ENCODE measurements at places on chromosomes 2 and 18.
A peak's percentile ranks its signal among the peaks of the same experiment; 100 is the strongest.

GRCh38 chr18:73824671-73825070 lies 323.0 kb downstream of the FBXO15 start:
- DNase-seq: no peak

DNA sequence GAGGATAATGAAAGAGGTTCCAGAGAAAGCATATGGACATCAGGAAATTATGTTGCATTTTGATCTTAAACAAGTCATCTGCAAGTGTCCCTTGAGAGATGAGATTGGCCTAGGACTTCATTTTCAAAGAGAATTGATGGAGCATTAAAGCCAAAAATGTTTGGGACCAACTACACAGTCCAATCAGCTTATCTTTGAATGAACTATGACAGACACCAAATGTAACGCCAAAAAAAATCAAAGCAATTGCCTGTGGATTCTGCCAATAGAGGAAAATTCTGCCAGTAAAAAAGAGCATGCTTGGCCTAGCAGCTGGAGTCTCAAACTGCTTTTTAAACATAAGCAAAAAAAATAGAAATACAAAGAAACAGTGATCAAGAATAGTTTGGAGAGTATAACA lies 594.5 kb upstream of the CHAC2 start:
- DNase-seq: no peak

GRCh38 chr2:234632527-234633391 lies 135.9 kb upstream of the ARL4C start:
- peak; percentile 11 for DNase-seq

GRCh38 chr2:2191110-2191707 lies 139.9 kb downstream of the MYT1L start:
- DNase-seq: no peak

GRCh38 chr18:64379662-64380061 lies 230.8 kb upstream of the LINC00305 start:
- no peak for DNase-seq

DNA sequence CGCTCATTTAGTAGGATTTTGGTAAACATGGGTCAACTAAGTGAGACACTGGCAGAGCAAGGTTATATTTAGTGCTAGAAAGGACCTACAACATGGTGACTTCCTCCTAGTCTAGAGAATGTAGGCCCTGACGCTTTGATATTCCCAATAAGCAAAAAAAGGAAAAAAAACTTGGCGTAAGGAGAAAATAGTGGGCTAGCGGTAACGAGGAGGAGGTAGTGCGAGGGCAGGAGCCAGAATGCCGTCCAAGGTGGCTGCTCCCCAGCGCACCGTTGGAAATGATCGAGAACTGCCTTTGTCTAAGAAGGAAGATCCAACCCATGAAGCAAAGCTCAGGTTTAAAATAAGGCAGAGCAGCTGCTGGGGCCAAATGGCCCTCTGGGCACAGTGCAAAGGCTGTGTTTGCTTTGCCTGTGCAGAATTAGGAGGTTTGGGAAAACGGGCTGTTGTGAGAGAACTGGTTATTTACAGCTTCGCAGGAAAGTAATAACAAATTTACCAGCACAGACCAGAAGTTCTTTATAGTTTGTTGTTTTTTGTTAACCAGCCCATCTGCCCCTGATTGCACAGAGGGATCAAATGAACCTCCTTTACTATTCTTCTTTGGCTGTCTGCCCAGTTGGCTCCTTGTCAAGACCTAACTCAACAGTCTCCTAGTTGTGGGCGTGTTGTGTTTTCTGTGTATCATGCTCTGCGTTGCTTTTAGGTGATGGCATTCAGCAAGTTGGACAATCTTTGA lies 86.6 kb downstream of the ITGB1BP1 start:
- no peak for DNase-seq

DNA sequence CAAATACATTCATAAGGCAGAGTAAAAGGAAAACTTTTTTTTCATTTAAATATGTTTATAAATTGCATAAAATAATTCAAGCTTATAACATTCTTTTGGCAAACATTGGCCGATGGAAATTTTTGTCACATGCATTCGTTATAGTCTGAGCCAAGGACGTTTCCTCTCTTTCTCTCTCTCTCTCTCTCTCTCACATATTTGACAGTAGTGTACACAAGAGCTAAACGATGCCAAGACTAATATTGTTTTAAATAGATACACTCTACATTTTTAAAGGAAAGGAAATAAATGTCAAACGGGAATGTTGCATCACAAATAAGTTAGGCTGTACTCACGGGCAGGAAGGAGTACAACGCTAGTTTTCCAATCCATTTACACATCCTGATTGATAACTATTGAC lies 251.1 kb upstream of the SMIM21 start:
- no peak for DNase-seq

DNA sequence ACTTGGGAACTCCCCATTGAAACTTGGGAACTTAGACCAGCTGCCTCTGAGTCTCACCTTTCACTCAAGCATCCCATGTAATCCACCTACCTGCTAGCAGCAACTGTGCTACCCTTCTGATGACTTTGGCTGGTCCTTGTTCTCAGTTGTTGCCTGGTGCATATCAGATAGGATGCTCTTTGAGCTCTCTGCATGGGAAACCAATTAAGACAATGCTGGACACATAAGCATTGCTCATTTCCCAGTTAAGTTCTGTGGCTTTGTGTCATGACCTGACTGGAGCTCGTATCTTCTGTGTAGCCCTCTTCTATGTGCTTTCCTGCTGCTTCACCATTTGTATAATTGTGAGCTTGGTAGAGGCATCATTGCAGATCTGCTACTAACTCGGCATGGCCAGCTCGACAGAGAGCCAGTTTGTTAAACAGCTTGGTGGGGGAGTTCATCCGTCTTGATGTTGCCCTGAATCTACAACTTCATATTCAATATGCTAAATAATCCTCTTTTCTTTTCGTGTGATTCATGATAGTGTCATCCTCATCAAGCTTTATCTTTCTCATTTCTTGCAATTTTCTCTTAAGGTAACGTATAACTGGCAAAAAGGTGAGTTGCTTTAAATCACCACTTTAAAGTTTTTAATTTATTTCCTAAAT lies 447.5 kb upstream of the SLC14A2 start:
- DNase-seq: no peak

DNA sequence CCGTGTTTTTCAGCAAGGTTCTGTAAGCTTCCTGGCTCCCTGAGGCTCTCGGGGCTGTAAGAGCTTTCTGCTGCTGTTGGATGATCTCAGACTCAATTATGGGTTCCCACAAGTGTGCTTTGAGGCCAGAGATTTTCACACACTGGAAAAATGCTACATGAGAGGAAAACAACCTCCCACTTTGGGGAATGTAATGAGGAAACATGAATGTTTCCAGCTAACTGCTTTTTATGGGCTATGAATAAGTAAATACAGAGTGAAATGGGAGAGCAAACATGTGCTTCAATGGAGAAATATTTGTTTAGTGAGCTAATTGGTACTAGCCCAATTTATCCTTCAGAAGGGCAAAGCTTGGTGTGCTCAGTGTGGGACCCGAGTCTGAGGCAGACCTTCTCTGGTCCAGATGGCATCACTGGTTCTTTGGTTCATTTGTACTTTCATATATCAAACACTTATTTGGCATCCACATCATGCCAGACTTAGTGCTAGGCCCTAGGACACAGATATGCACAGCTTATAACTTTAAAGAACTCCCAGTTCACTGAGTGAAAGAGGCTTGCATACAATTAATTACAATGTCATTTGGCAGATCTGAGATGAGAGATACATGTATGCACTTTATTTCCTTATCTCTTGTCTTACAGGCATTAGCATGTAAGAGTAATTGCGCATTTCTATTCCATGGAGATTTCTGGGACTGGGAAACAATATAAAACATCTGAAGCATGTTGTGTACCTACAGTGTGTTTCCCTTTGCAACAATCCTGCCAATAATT lies 248.8 kb downstream of the RDH14 start:
- no peak for DNase-seq

DNA sequence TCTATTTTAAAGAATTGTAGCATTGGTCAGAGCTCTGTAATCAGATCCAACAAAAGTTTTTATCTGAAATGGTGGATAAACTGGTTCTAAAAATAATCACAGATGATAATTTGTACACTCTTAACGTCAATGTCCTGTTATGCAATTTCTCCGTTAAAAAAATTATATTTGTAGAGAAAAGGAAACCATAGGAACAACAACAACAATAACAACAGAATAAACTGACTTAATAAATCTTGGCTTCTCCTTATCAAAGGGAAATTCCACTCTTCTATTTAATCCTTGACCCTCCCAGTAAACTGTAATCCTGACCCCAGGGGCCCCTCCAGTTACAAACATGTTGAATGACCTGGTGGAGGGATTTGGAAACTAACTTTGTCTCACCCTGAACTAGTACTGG lies 78.6 kb upstream of the ZFP36L2 start:
- peak; percentile 80 for DNase-seq

DNA sequence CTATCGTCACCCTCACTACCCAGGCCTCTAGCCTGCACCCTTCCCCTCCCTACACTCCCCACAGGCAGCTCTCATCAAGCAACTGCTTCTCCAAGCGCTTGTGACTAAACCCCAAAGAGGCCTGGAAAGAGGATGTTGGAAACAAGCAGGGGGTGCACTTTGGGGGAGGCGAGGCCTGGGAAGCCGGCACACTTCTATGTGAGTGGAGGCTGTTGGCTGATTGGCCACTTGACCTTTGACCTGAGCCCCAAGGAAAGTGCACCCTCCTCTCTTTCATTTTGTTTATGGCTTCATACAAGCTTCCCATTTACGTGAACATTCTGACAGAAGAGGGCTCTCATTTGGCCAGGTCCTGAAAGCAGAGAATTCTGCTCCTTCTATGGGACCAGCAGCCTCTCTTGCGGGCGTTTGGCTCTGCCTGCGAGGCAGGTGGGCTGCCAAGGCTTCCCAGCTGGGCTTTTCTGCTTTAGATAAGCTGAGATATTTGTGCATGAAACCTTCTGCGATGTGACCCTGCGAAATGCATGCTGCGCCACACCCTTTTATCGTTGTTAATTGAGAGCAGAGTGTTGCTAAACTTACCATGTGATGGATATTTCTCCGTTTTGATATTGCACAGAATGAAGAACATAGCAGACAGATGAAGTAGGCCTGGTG lies 134.8 kb upstream of the NCK2 start:
- DNase-seq: no peak
